ENCODE measurements at places on chromosomes 2 and 18. TPM values are rescaled to one million over a fixed set of nuclear protein-coding genes. Genes with fewer than 3 reads are reported as not detected.

The FIGN gene
- polyA plus RNA-seq, result 8.1 TPM

The ABCB11 gene
- 0.19 TPM for polyA plus RNA-seq

The RSAD2 gene
- 2.1 TPM for polyA plus RNA-seq

The BARD1 gene
- polyA plus RNA-seq, result 12.5 TPM

The UPP2 gene
- 1.2 TPM for polyA plus RNA-seq

The VSNL1 gene
- polyA plus RNA-seq, result 423 TPM

The REG3A gene
- polyA plus RNA-seq, result not detected

The MARS2 gene
- polyA plus RNA-seq, result 5.1 TPM

The CRACDL gene
- 2.7 TPM for polyA plus RNA-seq

The TRIM43 gene
- polyA plus RNA-seq, result not detected

The ECEL1 gene
- 80.4 TPM for polyA plus RNA-seq

The ROCK2 gene
- 21.3 TPM for polyA plus RNA-seq

The GRB14 gene
- 21.1 TPM for polyA plus RNA-seq

The SERPINB5 gene
- not detected for polyA plus RNA-seq

The EVA1A gene
- polyA plus RNA-seq, result 1.0 TPM

The DLX1 gene
- 0.14 TPM for polyA plus RNA-seq

The CDH2 gene
- polyA plus RNA-seq, result 142 TPM

The ASNSD1 gene
- 53.9 TPM for polyA plus RNA-seq

The MAT2A gene
- polyA plus RNA-seq, result 337 TPM

The CAPN14 gene
- polyA plus RNA-seq, result 0.63 TPM

The DTYMK gene
- polyA plus RNA-seq, result 43.8 TPM

The ZAP70 gene
- polyA plus RNA-seq, result 2.1 TPM

The DNAH6 gene
- polyA plus RNA-seq, result 3.8 TPM

The BOK gene
- polyA plus RNA-seq, result 52.7 TPM
